ENCODE measurements at places on chromosomes 1 and 21.
A peak's percentile ranks its signal among the peaks of the same experiment; 100 is the strongest.

GRCh38 chr1:64199154-64199553, 4.3 kb upstream of the UBE2U start:
- no peak for DNase-seq

DNA sequence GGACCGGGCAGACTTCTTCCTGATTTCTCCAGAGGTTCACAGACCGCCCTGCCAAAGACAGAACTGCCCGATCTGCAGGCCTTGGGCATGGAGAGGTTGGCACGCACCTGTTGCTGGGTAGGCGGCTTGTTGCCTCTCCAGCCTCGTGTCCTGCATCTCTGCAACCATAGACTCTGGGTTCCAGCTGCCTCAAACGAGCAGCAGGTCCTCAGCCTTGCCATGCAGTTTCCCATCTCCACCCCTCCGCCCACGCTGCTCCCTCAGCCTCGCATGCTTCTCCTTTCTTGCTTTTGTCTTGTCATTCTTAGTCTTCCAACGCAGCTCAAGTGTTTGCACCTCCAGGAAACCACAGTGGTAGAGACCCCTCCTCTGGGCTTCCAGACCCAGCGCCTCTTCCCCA, 126.2 kb downstream of the LACTBL1 start:
- DNase-seq = no peak

- DNase-seq = no peak
These were observed 90.2 kb upstream of the TSPAN2 start for GRCh38 chr1:115179397-115180079.

DNA sequence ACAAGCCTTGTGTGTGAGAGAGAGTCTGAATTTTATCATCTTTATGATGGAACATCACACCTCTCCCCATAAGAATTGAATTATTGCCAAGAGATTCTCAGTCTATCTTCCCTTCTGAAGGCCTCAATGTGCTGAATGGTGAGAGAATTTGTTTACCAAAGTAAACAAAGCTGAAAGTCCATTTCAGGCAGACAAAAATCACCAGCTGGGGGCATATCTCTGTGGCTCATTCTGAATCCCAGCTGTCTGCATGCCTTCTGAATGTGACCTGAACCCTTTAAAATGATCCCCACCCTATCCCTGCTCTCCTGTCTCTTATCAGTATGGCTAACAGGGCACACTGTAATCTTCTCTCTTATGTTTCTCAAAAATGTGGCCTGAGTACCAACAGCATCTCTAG, 99.1 kb upstream of the CAMK1G start:
- DNase-seq = no peak

- DNase-seq = no peak
These were observed 646.6 kb upstream of the USP24 start for GRCh38 chr1:55861676-55862340.

GRCh38 chr1:65469889-65470340, 49.4 kb downstream of the LEPR start:
- DNase-seq = no peak

GRCh38 chr1:174008269-174008668, 13.9 kb downstream of the RC3H1 start:
- DNase-seq = peak; percentile 68

GRCh38 chr1:111633736-111634247, 14.2 kb downstream of the RAP1A start:
- DNase-seq = no peak

DNA sequence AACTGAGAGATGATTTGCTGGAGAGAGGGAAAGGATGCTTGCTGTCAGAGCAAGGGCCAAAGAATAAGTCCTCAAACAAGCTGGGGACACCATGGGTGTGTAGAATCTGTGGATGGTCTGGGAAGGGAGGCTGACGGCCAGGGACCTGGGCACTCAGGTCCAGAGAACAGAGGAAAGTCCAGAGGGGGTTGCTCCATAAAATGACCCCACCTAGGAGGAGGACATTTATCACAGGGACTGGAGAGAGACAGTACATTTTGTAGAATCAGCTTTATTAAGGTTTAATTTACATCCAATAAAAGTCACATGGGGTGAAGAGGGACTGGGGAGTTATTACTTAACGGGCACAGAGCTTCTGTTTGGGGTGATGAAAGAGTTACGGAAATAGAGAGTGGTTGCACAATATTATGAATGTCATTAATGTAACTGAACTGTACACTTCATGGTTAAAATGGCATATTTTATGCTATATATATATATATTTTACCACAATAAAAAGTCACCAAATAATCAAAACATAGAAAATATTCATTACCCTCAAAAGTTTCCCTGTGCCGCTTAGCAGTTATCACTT, 73.0 kb upstream of the ABCD3 start:
- peak; percentile 35 for DNase-seq

GRCh38 chr1:12769031-12769430, 4.5 kb upstream of the PRAMEF12 start:
- DNase-seq = no peak

DNA sequence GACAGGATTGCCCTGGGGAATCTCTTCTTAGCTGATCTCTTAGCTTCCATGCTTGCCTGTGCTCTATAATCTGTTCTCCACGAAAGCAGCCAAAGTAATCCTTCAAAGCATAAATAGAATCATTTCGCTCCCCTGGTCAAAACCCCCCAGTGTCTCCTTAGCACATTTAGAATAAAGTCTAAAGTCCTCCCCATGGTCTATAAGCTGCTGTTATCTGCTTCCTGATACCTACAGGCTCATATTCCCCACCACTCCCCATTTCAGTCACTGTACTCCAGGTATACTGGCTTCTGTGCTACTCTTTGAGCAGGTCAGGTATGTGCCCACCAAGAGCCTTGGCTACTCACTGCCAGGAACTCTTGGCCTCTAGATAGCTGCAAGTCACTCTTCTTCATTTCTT, 2.9 kb downstream of the S100A12 start:
- DNase-seq = no peak

DNA sequence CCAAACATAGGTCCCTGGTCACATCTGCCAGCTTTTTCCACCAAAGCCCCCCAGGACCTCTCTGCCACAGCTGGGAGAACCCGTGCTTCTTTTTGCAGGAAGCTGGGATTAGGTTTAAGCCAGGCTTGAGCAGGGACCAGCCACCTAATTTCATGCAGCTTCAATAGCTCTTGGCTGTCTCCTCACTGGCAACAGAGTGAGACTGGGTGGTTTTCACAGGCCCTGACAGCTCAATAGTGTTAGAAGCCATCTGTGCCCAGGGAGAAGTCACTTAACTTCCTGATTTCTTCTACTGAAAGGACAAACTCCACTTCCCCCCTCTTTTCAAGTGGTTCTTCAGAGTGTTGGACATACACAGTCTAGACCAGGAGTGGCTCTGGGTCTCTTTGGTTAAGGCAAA, 20.4 kb upstream of the SRSF4 start:
- peak; percentile 47 for DNase-seq

DNA sequence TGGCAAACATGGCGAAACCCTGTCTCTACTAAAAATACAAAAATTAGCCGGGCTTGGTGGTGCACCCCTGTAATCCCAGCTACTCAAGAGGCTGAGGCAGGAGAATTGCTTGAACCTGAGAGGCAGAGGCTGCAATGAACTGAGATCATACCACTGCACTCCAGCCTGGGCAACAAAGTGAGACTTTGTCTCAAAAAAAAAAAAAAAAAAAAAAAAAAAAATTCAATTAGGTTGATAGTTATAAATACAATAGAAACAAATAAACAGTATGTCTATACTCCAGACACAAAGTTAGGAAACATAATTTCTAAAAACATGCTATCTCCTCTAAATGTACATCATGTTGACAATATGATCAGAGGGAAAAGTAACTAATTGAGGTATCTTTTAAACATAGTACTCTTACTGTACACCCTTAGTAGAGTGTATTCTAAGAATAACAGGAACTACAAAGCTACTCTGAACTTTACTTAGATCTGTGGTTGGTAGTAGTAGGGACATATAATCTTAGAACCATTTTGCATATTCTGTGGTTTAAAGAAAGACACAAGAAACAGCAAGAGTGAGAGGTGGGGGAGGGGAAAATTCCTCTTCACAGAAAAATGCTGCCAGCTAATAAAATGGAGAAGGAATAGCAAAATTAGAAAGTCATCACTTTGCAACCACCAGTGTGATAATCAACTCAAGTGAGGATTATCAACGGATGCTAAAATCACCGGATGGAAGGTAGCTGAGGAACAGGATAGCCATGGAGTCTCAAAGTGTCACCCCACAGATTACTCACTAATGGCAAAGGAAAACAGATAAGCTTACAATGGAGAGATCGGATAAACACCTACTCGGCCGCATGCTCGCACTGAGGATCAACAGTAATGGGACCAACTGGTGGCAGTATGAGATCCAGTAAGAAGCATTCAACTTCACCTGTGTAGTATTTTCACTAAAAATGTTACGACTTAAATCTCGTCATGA, 35.0 kb downstream of the MTOR start:
- DNase-seq = no peak
